ENCODE measurements at places on chromosomes 6 and 20. TPM values are rescaled to one million over a fixed set of nuclear protein-coding genes. Genes with fewer than 3 reads are reported as not detected.

The VNN1 gene
- total RNA-seq, result 0.32 TPM

The SIRPD gene
- total RNA-seq, result not detected

The FABP7 gene
- not detected for total RNA-seq

The MYLK2 gene
- total RNA-seq, result 0.13 TPM

The PCK1 gene
- total RNA-seq, result not detected

The LST1 gene
- total RNA-seq, result not detected

The ASXL1 gene
- total RNA-seq, result 69.1 TPM

Measured in articular chondrocyte of knee joint (primary cell).